ENCODE measurements at places on chromosomes 11 and 22. TPM values are rescaled to one million over a fixed set of nuclear protein-coding genes. Genes with fewer than 3 reads are reported as not detected.

Gene OR8G1
- not detected for total RNA-seq

Gene DBX1
- not detected for total RNA-seq

Gene COMT
- 36.9 TPM for total RNA-seq

Gene TBX1
- total RNA-seq = not detected

Gene PRR5L
- 4.1 TPM for total RNA-seq

Gene NAP1L4
- total RNA-seq = 235 TPM

Gene ZP1
- total RNA-seq = not detected

Gene GLB1L2
- 2.2 TPM for total RNA-seq

Gene TREH
- not detected for total RNA-seq

Gene MGAT3
- 26.6 TPM for total RNA-seq

Gene OR8H2
- total RNA-seq = not detected

Gene UBQLN3
- total RNA-seq = 1.3 TPM

Gene ALKBH3
- 34.7 TPM for total RNA-seq

Gene NPAT
- 34.1 TPM for total RNA-seq

Gene MAFF
- 3.4 TPM for total RNA-seq

Gene TRIM6
- total RNA-seq = 0.31 TPM

Gene OOSP4A
- total RNA-seq = not detected

Gene OR51D1
- total RNA-seq = not detected

Gene ARHGAP42
- 10.6 TPM for total RNA-seq

Gene DCHS1
- total RNA-seq = 99.8 TPM

Gene IFITM10
- 0.94 TPM for total RNA-seq

Measured in parietal lobe (tissue), 2 donors.